ENCODE measurements at places on chromosomes 6 and 20.
A peak's percentile ranks its signal among the peaks of the same experiment; 100 is the strongest.

- DNase-seq, result no peak
Observed at GRCh38 chr6:162512744-162513143, 214.8 kb downstream of the PRKN start.

DNA sequence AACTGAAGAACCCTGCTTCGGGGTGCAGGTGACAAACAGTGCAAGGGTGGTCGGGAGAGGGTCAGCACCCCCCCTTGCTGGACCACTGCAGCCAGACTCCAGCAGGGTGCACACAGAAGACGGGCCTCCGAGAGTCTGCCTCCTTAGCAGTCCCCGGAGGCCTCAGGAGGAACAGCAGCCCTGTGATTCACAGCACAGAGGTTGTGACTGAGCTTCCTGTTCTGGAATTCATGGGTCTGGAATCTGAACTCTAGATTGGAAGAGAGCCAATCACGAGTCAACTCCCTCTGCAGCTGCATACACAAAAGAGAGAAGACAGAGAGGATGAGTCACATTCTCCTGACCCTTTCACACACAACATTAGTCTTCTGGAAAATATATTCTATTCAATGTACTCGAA, 249.0 kb upstream of the OPRM1 start:
- no peak for DNase-seq

DNA sequence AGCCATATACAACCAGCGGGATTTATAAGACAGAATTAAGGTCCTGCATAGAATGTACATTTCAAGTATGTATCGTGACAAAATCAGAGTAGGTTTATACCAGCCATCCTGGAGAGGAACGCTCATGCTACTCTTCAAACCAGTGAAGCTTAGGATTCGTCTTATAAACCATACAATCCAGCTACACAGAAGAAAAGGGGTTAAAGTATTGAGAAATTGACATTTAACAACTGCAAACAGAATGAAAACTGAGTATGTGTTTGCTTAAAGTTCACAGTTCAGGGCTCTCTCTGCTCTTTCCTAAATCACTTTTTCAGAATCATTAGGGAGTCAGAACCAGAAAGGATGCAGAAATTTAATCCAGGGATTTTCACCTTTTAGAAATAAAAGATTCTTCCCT, 17.9 kb downstream of the ADAT2 start:
- DNase-seq, result no peak

GRCh38 chr6:6826961-6827360, 238.4 kb downstream of the LY86 start:
- DNase-seq, result no peak

- DNase-seq, result no peak
Observed at GRCh38 chr6:75347898-75348610, 63.5 kb upstream of the TMEM30A start.

- DNase-seq, result no peak
Observed at GRCh38 chr20:17646209-17646960, 35.7 kb downstream of the RRBP1 start.

DNA sequence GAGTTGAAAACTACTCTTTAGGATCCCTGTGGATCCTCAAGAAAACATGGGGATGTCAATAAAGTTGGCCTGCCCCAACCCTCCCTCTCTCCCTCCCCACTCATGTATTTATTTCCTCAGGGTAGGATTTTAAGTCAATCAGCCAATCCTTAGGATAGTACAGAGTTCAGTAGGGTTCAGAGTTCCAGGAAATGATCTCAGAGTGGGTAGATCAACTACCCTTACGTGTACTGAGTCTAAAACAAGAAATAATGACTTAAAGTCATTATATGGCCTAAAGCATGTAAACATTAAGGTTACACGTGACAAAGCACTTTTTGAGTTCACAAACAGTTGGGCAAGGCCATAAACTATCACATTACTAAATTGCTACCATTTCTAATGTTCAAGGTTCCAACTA, 47.2 kb upstream of the REV3L start:
- no peak for DNase-seq

- DNase-seq, result no peak
Observed at GRCh38 chr6:45808917-45809316, 206.7 kb downstream of the CLIC5 start.

- DNase-seq, result no peak
Observed at GRCh38 chr6:99522531-99522930, 7.3 kb upstream of the USP45 start.

DNA sequence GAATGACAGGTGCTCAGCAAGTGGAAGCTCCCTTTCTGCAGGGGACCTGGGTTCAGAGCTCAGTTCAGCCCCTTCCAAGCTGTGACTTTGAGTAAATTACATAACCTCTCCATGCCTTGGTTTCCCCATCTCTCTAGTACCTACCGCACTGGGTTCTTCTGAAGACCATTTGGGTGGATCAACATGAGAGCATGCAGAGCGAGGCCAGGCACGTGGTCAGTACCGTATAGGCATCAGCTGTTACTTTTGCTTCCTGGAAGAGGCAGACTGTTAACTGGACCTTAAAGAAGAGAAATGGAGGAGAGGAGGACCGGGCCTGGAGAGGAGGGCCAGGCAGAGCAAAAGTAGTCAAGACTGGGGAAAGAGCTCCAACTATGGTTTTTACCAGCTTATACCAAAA, 1.7 kb upstream of the MYLK2 start:
- DNase-seq, result no peak

DNA sequence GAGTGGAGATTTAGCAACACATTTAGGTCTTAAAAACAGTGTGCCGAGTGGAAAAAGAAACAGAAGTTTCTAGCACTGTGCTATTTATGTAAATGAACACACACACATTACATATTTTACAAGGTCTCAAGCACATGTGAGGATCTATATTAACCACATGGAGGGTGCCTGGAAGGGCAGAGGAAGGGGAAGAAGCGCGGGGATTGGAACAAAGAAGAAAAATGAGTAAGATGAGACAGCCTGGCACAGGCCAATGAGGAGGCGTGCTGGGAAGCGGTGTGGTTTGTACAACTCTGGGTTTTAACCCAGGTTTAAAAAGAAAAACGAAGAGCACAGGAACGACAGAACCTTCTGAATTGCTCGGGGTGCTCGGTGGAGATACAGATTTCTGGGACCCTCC, 5.7 kb downstream of the KCNG1 start:
- no peak for DNase-seq

DNA sequence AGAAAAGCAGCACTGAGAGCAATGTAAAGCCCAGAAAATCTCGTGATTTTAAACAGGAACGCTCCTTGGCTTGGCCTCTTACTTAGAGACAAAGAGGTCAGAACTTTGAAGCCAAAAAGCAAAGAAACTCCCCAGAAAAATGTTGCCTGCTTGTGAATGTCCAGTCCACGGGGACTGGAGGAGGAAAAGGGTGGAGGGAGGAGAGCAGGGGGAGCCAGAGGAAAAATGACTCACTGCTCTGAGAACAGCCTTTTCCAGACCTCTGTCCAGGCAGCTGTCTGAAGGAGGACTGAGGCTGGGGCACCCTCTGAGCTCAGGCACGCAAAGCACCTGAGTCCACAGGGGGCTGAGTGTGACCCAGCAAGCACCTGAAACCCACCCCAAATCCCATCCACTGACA, 64.7 kb downstream of the TRAM2 start:
- DNase-seq, result no peak

GRCh38 chr20:13276945-13277541, 56.0 kb downstream of the ISM1 start:
- DNase-seq, result no peak

GRCh38 chr6:151689499-151690201, 117.8 kb upstream of the ESR1 start:
- no peak for DNase-seq

DNA sequence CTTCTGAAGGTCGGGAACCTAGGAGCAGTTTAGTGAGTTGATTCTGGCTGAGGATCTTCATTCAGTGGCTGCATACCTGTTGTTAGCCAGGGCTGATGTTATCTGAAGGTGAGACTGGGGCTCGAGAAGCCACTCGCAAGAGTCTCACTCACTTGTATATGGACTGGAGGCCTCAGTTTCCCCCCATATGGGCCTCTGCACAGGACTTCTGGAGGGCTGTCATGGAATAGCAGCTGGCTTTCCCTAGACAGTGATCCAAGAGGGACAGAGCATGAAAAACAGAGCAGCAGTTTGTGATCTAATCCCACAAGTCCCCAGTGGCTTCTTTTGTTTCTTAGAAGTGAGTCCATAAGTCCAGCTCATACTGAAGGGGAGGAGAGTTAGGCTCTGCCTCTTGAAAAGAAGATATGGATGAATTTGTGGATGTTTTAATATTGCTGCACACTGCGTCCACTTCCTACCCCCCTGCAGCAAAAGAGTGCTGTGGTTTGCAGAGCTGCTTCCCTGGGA, 623.4 kb downstream of the CDH26 start:
- DNase-seq, result no peak

GRCh38 chr20:8043687-8044282, 24.2 kb upstream of the TMX4 start:
- peak; percentile 20 for DNase-seq

DNA sequence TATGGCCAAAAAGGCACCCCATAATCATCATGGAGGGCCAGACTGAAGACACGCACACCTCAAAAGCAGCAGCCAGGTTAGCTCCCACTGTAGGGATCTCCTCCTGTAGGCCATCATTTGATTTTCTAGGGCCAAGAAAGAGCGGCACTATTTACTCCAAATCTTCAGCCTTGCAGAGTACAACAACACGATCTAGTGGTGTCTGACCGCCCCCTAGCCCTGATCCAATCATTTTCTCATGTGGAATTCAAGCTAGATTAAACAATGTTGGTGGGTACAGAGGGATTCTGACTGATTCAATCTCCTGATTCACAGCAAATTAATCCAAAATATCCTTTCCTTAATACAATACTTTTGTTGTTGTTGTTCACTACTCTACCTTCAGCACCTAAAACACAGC, 12.5 kb downstream of the GNAS-AS1 start:
- no peak for DNase-seq

GRCh38 chr6:36609582-36609981, 15.4 kb downstream of the SRSF3 start:
- no peak for DNase-seq

- DNase-seq, result no peak
Observed at GRCh38 chr6:133131621-133132465, 109.3 kb upstream of the EYA4 start.

DNA sequence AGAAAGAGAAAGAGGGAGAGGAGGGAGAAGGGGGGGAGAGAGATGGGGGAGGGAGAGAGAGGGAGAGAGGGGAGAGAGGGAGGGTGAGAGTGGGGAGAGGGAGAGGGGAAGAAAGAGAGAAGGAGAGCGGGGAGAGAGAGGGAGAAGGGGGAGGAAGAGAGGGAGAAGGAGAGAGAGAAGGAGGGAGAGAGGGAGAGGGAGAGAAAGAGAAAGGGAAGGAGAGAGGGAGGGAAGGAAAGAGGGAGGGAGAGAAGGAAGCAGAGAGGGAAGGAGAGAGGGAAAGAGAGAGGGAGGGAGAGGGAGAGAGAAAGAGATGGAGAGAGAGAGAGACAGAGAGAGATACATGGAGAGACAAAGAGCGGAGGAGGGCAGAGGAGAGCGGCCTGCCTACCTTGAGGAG, 23.8 kb downstream of the GATA5 start:
- no peak for DNase-seq

DNA sequence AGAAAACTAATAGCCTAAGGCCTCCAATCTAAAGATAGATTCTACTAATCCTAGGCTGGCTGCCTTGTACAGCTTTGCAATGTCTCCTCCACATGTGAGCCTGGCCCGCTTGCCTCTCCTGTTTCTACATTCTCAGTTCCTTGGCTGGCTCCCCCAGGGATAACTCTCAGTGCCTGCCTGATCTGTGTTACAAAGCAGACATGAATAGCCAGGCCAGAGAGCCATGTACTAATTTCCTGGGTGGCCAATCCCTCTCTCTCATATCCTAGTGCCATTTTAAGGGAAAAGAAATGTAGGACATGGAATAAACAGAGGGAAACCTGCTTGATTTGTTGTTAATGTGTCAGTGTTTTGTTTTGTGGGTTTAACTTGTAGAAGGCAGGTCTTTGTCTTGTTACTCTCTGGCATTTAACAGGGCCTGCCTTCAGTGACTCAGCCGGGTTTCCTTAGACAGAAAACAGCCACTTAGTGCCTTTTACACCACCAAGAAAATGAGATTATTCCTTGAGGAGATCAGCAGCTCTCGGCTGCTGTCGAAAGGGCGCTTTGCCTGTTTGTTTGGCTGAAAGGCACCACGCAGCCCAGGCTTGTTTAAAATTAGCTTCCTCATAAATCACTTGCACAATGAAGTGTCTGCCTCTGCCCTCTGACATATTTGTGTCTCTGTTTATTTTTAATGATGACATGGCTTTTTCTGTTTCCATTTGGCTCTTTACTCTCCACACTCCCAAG, 702.7 kb downstream of the MAFB start:
- peak; percentile 10 for DNase-seq

DNA sequence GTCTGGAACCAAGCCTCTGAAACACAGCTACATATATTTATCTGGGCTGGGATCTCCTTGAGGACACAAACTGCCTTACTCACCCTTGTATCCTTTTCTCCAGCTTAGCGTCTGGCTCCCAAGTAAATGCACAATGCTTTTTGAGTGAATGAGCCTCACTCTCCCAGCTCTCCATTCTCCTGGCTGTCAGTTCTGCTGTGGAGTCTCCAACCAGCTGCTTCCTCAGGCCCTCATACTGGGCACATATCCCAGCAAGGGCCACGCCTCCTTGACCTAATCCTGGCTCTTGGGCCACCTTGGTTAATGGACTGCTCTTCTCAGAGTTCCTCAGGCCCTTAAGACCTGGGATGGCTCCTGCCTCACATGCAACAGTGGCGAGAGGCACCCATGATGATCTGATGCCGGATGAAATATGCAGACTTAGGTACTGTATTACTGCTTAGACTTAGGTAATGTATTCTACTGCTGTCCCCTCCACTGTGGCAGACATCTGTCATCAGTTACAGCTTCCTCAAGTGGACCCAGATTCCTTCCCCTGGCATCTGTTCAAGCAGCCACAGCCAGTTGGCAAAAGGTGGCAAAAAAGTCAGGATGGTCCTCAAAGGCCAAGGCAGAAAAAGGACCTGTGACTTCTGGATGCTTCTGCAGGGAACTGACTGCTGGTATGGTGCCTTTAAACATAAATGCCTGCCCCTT, 16.5 kb downstream of the SNHG17 start:
- DNase-seq, result no peak

DNA sequence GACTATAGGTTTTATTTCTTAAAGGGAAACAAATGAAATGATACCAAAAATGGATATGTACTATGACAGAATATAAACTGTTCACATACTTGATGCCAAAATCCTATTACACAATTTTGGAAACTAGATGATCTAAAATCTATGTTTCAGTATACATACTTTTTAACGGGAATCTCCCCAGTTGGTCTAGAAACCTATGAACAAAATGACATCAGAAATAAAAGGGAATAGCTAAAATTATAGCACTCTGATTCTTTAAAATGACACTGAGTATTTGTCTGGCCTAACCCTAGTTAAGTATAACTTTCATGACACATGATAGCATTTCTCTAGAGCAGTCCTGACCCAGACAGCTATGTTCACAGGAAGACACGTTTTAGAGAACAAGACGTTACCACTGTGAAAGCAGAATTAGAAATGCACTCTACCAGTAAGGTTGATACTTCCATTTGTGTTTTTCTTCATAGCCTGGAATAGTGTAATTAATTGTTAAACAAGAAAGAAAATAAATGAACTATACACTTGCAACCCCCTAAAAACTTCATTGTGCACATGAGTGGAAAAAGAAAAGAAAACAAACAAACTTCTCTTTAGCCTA, 3.3 kb downstream of the OSER1 start:
- no peak for DNase-seq
